Activated naive CD4-positive, alpha-beta T cell treated with anti-CD3 and anti-CD28 coated beads, Interleukin-2, amount 10 ng/mL, durations not matched to agents 7 days and 5 days (primary cell): ENCODE measurements at places on chromosomes 13 and 19.

- DNase-seq, result no peak
- no peak overlapping the region for H3K27ac ChIP-seq
- no peaks in the 10 kb centered on the region for H3K27me3 ChIP-seq
- H3K4me3 ChIP-seq, result no peak overlapping the region
- H3K4me1 ChIP-seq, result peaks cover 65% of the 10 kb centered on the region
Measured at GRCh38 chr13:98984983-98985382, 7.1 kb upstream of the DOCK9 start.

- H3K27ac ChIP-seq, result peak overlapping the region; percentile 97
- no peak for DNase-seq
- peak overlapping the region; percentile 91 for H3K4me3 ChIP-seq
- peaks cover 41% of the 10 kb centered on the region for H3K4me1 ChIP-seq
- H3K27me3 ChIP-seq, result peaks cover 20% of the 10 kb centered on the region
Measured at GRCh38 chr13:46053162-46054012, 841 bp upstream of the ZC3H13 start.

DNA sequence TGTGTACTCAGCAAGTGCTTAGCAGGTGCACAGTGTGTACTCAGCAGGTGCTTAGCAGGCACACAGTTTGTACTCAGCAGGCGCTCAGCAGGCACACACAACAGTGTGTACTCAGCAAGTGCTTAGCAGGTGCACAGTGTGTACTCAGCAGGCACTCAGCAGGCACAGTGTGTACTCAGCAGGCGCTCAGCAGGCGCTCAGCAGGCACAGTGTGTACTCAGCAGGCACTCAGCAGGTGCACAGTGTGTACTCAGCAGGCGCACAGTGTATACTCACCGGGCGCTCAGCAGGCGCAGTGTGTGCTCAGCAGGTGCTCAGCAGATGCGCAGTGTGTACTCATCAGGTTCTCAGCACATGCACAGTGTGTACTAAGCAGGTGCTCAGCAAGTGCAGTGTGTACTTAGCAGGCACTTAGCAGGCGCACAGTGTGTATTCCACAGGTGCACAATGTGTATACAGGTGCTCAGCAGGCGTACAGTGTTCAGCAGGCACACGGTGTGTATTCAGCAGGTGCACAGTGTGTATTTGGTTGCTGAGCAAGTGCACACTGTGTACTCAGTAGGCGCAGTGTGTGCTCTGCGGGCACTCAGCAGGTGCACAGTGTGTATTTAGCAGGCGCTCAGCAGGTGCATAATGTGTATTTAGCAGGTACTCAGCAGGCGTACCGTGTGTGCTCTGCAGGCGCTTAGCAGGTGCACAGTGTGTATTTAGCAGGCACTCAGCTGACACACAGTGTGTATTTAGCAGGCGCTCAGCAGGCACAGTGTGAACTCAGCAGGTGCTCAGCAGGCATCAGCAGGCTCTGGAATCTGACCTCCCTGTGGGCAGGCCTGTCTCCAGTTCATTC lies 15.1 kb downstream of the CRTC1 start:
- DNase-seq, result no peak
- no peaks in the 10 kb centered on the region for H3K36me3 ChIP-seq
- H3K27me3 ChIP-seq, result peaks cover 4% of the 10 kb centered on the region
- no peak overlapping the region for H3K4me3 ChIP-seq
- peak overlapping the region; percentile 90 for H3K27ac ChIP-seq

GRCh38 chr13:110319774-110320509 lies 12.9 kb downstream of the COL4A2 start:
- peaks cover 60% of the 10 kb centered on the region for H3K27me3 ChIP-seq
- H3K4me1 ChIP-seq, result peaks cover 11% of the 10 kb centered on the region
- peak; percentile 39 for DNase-seq
- H3K36me3 ChIP-seq, result no peaks in the 10 kb centered on the region

- H3K4me1 ChIP-seq, result peaks cover 15% of the 10 kb centered on the region
- DNase-seq, result no peak
- H3K27me3 ChIP-seq, result peaks cover 85% of the 10 kb centered on the region
- no peaks in the 10 kb centered on the region for H3K36me3 ChIP-seq
- H3K27ac ChIP-seq, result no peak overlapping the region
- no peak overlapping the region for H3K4me3 ChIP-seq
Measured at GRCh38 chr13:98143157-98143553, 261 bp downstream of the FARP1 start.

GRCh38 chr19:39053276-39054090 lies 21.1 kb upstream of the FBXO27 start:
- H3K27ac ChIP-seq, result no peak overlapping the region
- no peaks in the 10 kb centered on the region for H3K4me1 ChIP-seq
- DNase-seq, result no peak

DNA sequence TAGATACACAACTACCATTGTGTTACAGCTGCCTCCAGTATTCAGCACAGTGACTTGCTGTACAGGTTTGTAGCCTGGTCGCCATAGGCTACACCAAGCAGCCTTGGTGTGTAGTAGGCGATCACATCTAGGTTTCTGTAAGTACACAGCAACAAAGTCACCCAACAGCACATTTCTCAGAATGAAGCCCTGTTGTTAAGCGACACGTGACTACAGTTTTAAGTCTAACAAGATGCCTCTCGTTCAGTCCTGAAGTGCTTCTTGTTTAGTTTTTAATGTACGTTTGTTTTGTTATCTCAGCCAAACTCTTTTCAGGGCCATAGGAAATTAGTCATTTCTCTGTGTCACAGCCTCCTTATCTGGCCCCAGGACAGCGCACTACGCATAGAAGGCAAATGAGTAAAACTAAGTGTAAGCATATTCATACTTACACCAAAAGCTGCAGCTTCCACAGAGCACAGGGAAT lies 50.0 kb upstream of the GPR183 start:
- H3K27ac ChIP-seq, result peak overlapping the region; percentile 95
- no peaks in the 10 kb centered on the region for H3K27me3 ChIP-seq
- H3K4me1 ChIP-seq, result peaks cover 97% of the 10 kb centered on the region
- peak; percentile 64 for DNase-seq

DNA sequence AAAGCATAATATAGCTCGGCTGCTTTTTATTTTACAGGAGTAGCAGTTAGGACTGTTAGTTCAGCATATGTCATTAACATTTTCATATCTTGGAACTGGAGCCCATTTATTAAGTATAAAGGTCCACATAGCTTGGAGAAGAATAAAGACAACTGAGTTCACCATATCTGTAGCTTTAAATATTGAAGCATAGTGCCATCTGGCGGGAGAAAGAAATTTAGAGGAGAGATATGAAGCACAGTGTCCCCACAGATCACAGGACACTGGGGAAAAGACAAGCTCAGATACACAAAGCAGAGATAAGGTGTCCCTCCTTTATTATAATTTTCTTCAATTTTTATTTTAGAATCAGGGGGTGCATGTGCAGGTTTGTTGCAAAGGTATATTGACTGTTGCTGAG lies 104.7 kb upstream of the FREM2 start:
- no peak overlapping the region for H3K27ac ChIP-seq
- no peaks in the 10 kb centered on the region for H3K27me3 ChIP-seq
- no peaks in the 10 kb centered on the region for H3K4me1 ChIP-seq
- no peak for DNase-seq
- no peak overlapping the region for H3K4me3 ChIP-seq

GRCh38 chr13:49314344-49314882 lies 66.7 kb downstream of the CDADC1 start:
- no peak overlapping the region for H3K4me3 ChIP-seq
- DNase-seq, result no peak
- no peaks in the 10 kb centered on the region for H3K27me3 ChIP-seq
- H3K36me3 ChIP-seq, result no peaks in the 10 kb centered on the region

- H3K27me3 ChIP-seq, result no peaks in the 10 kb centered on the region
- H3K36me3 ChIP-seq, result no peaks in the 10 kb centered on the region
Measured at GRCh38 chr13:53121131-53121773, 92.6 kb downstream of the OLFM4 start.

- no peak overlapping the region for H3K27ac ChIP-seq
- peaks cover 38% of the 10 kb centered on the region for H3K4me1 ChIP-seq
- H3K27me3 ChIP-seq, result no peaks in the 10 kb centered on the region
- no peak overlapping the region for H3K4me3 ChIP-seq
Measured at GRCh38 chr13:23751195-23751594, 138.0 kb downstream of the MIPEP start.

GRCh38 chr19:34667349-34668076 lies 9.4 kb downstream of the SCGB2B2 start:
- peak overlapping the region; percentile 89 for H3K27ac ChIP-seq
- peaks cover 21% of the 10 kb centered on the region for H3K4me1 ChIP-seq
- no peak for DNase-seq
- no peaks in the 10 kb centered on the region for H3K27me3 ChIP-seq
- peaks cover 6% of the 10 kb centered on the region for H3K36me3 ChIP-seq
